Uterus (tissue), 4 donors: ENCODE measurements at places on chromosomes 2 and 18. TPM values are rescaled to one million over a fixed set of nuclear protein-coding genes. Genes with fewer than 3 reads are reported as not detected.

TEKT4 gene
- total RNA-seq, result not detected

EMX1 gene
- not detected for total RNA-seq

ACVR2A gene
- total RNA-seq, result 48.2 TPM

CDCA7 gene
- total RNA-seq, result 0.51 TPM

ACSL3 gene
- 101 TPM for total RNA-seq

CYP27A1 gene
- total RNA-seq, result 12.0 TPM

NT5C1B gene
- total RNA-seq, result not detected

GALNT14 gene
- not detected for total RNA-seq

ERMN gene
- not detected for total RNA-seq

FAM228A gene
- total RNA-seq, result 3.1 TPM

ADD2 gene
- total RNA-seq, result 0.59 TPM

AOX1 gene
- 22.8 TPM for total RNA-seq

VPS54 gene
- total RNA-seq, result 38.9 TPM

CACNB4 gene
- 1.2 TPM for total RNA-seq

UBXN2A gene
- 19.2 TPM for total RNA-seq

SOX11 gene
- not detected for total RNA-seq

HOXD13 gene
- not detected for total RNA-seq

STAT4 gene
- total RNA-seq, result 2.3 TPM
